ENCODE measurements at places on chromosomes 7 and 10. TPM values are rescaled to one million over a fixed set of nuclear protein-coding genes. Genes with fewer than 3 reads are reported as not detected.
A peak's percentile ranks its signal among the peaks of the same experiment; 100 is the strongest.

DNA sequence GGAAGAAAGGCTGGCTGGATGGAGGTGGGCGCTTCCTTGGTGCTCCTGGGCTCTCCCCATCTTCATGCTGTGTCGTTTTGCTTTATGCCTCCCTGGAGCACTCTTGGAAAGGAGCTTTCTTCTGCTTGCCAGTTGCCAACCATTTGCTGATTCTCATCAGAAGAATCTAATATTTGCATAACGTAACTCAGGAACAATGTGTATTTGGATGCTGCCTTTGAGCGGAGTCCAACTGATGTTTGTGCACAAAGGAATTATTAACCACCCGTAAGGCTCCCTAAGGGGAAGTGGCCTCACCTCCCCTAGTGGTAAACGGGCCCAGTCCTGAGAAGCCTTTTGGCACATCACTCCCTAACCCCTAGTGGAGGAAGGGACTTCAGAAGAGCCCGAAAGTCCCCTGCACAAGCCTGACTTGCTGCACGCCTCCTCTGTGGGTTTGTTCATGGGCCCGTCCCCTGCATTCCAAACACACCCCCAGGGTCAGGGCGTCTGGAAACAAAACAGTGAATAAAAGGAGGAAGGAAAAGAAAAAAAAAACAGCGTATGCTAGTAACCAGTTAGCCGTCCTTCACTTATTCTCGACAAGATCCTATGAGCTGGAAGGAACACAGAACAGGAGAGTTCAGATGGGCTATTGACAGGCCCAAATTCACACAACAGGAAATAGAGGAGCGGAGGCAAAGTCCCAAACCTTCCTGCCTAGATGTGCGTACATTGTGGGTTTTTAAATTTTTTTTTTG lies 602.2 kb downstream of the LRMDA start:
- peak; percentile 76 for DNase-seq

DNA sequence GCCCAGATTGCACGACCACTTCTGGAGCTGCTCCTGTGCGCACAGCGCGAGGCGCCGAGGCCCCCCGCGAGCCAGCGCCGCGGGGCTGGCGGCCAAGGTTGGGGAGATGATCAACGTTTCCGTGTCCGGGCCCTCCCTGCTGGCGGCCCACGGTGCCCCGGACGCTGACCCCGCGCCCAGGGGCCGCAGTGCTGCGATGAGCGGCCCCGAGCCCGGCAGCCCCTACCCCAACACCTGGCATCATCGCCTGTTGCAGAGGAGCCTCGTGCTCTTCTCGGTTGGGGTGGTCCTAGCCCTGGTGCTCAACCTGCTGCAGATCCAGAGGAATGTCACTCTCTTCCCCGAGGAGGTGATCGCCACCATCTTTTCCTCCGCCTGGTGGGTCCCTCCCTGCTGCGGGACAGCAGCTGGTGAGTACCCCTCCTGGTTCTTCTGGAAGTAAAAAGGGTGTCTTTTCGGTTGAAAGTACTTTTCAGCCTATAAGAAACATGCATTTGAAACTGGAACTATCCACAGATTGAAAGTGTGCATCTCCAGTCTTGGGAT lies 683 bp downstream of the INSIG1 start:
- no peak for DNase-seq

DNA sequence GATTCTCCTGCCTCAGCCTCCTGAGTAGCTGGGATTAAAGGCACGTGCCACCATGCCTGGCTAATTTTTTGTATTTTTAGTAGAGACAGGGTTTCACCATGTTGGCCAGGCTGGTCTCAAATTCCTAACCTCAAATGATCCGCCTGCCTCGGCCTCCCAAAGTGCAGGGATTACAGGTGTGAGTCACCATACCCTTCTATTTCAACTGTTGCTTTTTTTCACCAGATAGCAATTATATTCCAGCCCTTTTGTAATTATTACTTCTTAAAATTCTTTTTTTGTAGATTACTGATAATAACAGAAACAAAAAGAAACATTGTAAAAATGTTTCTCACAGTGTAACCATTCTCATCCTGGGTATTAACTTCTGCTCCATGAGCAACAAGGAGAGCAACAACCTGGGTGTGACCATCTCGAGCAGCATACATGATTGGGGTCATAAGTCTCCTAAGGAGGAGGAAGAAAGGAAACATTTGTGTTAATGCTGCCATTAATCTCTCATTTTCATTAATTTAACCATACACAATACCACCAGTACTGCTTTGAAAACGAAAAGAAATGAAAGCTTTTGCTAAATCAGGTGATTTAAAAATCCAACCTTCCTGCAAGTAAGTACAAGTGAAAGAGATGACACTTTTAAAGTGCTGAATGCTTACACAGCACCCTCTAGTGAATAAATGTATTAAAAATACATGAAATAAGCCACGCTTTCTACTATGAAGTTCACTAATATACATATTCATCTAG lies 41.8 kb downstream of the ASZ1 start:
- no peak for DNase-seq

DNA sequence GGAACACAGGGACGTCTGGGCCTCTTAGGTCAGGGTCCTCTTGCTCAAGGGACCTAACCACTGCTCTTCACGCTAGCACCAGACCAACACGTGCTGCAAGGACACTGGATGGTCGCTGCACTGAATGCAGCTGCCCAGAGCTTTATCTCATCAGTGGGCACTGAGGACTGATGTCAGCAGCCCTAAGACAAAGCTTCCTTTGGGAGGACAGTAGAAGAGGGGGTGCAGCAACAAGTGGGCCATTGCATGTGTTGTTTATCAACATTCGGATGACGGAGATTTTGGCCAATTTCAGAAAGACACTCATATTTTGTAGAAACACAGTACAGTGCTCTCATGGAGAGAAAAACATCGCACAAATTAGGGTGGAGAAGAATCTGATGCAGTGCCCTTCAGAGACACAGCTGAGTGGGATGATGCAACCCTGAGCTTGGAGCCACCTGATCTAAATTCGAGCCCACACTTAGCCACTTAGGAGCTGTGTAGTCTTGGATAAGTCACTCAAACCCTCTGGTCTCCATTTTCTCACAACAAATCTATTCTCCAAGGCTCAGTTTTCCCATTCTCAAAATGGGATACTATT lies 1.7 kb downstream of the OPALIN start:
- DNase-seq = no peak

DNA sequence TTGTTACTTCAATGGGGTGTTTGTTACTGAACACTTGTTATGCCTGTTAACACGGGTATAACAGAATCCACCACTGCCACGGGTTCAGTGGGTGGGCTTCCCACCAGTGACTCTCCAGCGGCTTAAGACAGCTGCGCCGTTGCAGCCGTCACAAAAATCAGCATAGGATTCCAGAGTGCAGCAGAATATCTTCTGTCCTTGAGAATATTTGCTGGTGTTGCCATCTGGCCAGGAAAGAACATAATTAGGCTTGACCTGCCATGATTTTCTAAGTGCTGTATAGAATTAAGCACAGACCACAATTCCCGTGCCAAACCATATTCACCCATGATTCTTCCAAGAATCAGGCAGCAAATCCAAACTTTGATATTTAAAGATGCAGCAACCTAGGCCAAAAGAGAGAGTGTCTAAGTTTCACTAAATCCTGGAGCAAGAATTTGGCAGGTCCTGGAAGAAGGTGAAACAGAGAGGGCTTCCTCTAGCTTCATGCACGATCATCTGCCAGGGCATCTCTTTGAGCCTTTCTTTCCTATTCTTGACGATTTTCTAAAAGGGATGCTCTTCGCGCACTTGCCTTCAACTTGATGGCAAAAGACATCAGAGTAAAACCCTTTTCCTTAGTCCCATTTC lies 95.0 kb downstream of the FRMD4A start:
- no peak for DNase-seq

DNA sequence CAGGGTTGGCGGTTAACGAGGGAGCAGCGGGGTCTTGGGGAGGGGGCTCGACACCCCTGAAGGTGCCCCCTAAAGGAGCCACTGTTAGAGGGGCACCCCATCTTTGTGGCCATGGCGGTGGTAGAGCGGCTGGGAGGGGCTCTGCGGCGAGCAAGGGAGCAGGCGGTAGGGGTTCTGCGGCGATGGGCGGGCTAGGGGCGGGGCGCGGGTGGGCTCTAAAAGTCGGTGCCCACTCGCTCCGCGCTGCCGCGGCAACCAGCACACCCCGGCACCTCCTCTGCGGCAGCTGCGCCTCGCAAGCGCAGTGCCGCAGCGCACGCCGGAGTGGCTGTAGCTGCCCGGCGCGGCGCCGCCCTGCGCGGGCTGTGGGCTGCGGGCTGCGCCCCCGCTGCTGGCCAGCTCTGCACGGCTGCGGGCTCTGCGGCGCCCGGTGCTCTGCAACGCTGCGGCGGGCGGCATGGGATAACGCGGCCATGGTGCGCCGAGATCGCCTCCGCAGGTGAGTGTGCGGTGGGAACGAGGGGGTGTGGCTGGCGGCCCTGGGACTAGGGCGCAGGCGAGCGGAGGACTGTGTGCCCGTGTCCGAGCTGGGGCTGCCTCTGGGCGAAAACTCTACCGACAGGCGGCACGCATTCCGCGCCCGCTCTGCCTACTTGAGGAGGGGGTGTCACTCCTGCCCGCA lies at the start of gene MEST:
TSS of gene MEST (plus strand) at position 245 of the 682 bp plus-strand sequence. CDS start at position 474, 229 bp downstream.
- DNase-seq = no peak

GRCh38 chr7:11613292-11613930 lies 218.6 kb downstream of the THSD7A start:
- no peak for DNase-seq

GRCh38 chr10:21068026-21068656 lies 171.0 kb upstream of the NEBL start:
- DNase-seq = no peak

- no peak for DNase-seq
Measured at GRCh38 chr7:40643664-40644063, 508.9 kb downstream of the SUGCT start.

- DNase-seq = peak; percentile 19
Measured at GRCh38 chr10:99673492-99673891, 14.2 kb downstream of the ENTPD7 start.

DNA sequence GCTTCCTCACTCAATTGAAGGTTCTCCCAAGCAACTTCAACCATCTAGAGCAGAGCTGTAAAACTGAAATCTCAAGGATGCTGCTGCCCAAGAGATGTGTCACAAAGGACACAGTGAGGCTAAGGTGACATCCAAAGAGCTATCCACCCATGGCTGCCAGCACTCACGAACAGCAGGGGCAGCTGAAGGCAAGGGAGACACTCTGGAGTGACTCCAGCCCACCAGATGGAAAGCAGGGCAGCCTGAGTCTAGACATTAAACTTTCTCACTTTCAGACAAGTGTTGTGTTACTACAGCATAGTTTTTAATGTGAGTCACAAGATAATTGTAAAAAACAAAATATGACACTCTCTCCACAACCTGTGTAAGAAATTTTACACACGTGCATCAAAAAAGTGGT lies 113.5 kb downstream of the LARP4B start:
- no peak for DNase-seq

GRCh38 chr7:108418946-108419345 lies 37.3 kb downstream of the NRCAM start:
- DNase-seq = no peak

DNA sequence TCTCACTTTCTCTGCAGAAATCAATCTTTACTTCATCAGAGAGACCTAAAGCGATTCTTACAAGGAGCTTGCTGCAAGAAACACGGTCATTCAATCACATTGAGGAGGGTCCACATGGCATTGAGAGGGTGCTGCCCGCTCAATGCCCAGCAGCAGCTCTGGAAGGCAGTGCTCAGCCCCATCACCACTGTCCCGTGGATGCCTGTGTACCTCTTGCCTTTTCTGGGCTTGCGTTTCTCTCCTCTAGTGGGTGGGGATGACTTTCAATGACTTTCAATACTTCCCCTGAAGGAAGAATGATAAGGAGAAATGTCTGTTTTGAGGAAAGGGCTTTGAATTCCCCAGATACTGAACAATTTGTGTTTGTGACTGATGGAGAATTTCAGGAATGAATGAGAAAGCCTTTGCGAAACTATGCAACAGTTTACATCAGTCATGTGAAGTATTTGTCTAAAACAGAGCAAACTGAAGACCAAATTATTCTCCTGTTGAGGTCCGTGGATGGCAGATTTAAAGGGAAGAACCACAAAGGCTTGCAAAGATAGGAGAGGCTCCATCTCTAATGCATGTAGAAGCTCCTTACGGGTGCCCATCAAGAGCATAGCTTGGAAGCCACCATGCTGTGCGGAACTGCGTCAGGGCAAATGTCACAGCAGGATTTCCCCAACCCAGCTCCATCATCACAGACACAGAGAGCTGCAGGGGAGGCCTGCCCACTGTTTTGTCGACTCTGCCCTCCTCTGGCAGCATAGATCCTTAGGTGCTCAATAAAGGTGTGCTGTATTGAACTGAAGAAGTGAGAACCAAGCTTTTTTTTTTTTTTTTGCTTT lies 6.6 kb upstream of the ZNF22 start:
- peak; percentile 53 for DNase-seq

- DNase-seq = no peak
Measured at GRCh38 chr7:91140286-91140685, 123.9 kb upstream of the FZD1 start.

DNA sequence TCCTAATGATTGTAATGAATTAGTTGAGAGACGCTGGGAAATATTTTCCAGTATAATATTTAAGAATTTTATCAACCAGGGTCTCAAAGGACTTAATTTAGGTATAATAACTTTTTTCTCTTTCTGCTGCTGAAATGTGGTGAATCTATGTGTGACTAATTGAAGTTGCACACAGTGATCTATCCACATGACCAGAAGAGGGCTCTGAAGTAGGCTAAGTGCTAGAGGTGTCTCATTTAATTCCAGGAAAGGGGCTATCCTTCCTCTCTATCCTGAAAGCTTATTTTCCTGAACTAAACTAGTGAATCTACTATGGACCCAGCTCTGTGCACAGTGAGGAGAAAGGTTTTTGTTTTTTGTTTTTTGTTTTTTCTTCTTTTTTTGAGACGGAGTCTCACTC lies 294.4 kb upstream of the MYO3A start:
- no peak for DNase-seq

GRCh38 chr10:105149371-105149891 lies 508.3 kb downstream of the SORCS3 start:
- DNase-seq = peak; percentile 19

DNA sequence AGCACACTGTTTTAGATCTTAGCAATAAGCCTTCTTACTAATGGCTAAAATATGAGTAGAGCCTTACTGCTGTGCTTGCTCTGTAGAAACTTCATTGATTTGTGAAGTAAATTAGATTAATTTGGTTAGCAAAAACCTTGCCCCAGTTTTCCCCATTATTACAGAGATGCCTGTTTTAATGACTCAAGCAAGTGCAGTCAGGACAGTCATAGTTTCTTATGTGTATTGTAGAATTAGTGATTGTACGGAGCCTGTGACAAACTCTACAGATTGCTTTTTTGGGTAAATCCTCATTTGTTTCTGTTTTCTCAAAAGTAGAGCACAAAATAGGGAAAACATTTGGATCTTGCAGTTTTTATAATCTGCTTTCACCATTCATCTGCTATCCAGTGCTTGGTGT lies 7.0 kb downstream of the TAX1BP1 start:
- DNase-seq = no peak

GRCh38 chr7:85510287-85510686 lies 323.4 kb upstream of the SEMA3D start:
- DNase-seq = no peak

SYNPO2L gene
- total RNA-seq = 0.16 TPM

TAX1BP1 gene
- total RNA-seq = 96.8 TPM

BICC1 gene
- total RNA-seq = 118 TPM

THAP5 gene
- 18.3 TPM for total RNA-seq

CAV2 gene
- total RNA-seq = 17.6 TPM

PPP1R3C gene
- not detected for total RNA-seq

PNLIP gene
- total RNA-seq = not detected

UPK3B gene
- total RNA-seq = 9.1 TPM

ARHGAP22 gene
- 13.5 TPM for total RNA-seq

Data from Caco-2 (cell line).